ENCODE measurements at places on chromosomes 1 and 21.

DNA sequence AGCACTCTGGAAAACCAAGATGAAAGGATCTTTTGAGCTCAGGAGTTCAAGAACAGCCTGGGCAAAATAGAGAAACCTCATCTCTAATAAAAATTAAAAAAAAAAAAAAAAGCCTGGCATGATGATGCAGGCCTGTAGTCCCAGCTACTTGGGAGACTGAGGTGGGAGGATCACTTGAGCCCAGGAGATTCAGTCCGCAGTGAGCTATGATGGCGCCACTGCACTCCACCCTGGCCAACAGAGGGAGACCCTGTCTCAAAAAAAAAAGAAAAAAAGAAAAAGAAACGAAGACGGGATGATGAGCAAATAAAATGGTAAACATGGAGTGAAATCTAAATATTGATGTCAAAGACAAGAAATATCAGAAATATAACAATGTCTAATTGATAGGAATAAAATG is 31.6 kb downstream of the ATP2B4 start:
- no peak for DNase-seq

- DNase-seq, result no peak
These were observed 141.6 kb upstream of the KLHDC7A start for GRCh38 chr1:18339161-18339560.

DNA sequence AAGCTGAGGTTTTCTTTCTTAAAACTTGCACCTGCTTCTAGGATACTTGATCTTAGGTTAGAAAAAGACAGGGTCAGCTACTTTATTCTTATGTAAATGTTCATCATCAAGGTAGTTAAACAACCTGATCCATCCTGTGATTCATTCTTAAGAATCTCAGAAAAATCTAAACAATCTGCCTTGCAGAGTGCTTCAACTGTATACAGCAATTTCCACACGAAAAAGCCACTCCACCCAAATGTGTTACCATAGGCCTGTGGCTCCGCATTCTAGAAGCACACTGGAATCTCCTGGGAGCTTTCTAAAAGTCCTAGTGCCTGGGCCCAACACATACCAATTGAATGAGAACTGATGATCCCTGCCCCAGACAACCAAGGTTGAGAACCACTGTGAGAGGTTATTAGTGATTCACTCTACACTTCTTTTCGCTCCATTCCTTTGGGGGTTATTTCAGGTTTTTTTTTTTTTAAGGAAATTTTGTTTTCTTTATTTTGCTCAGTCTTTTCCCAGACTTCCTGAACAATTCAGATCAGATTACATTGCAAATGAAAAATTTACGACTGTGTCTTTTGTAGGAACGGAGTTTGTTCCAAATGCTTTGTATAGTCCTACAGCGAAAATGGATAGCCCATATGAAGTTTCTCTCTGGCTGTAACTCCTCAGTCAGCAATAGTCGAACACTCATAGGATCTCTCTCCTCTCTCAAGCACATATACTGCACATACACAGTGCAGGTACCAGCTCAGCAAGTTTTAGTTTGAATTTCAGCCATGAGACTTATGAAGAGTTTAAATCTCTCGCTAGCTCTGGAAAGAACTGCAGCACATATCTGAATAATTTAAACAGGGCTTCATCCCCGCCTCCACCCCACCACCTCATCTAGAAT is 16.1 kb downstream of the SMYD2 start:
- no peak for DNase-seq

GRCh38 chr1:42420911-42421585 is 34.8 kb downstream of the ZMYND12 start:
- no peak for DNase-seq

GRCh38 chr1:166040202-166040997 is 126.4 kb downstream of the FAM78B start:
- no peak for DNase-seq

GRCh38 chr1:184276416-184276815 is 110.4 kb upstream of the C1orf21 start:
- no peak for DNase-seq

DNA sequence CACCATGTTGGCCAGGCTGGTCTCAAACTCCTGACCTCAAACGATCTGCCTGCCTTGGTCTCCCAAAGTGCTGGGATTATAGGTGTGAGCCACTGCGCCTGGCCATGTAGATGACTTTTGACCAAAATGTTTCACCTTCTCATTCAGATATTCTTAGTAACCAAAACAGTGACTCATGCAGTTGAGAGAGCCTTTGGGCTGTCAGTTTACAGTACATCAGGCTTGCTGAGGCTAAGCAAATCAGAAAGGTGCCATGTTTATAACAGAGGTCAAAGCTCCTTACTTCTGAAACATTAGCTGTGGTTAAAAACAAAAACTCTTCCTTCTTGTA is 21.0 kb downstream of the CNIH4 start:
- DNase-seq, result no peak

- DNase-seq, result peak; percentile 31
These were observed 66.6 kb downstream of the MAN1C1 start for GRCh38 chr1:25683177-25683576.

GRCh38 chr1:58908561-58909560 is 125.0 kb upstream of the JUN start:
- no peak for DNase-seq

- DNase-seq, result no peak
These were observed 362.8 kb upstream of the PLXNA2 start for GRCh38 chr1:208606959-208607358.

GRCh38 chr1:39679821-39680220 is 7.9 kb upstream of the NT5C1A start:
- DNase-seq, result no peak

- no peak for DNase-seq
These were observed 788.4 kb upstream of the PRMT6 start for GRCh38 chr1:106268070-106268469.

- no peak for DNase-seq
These were observed 35.7 kb downstream of the PALMD start for GRCh38 chr1:99681583-99681982.

- DNase-seq, result no peak
These were observed 187.1 kb downstream of the CDC42BPA start for GRCh38 chr1:227131193-227131592.
